IPS-NIHi11 (cell line): ENCODE measurements at places on chromosomes 12 and 14.

DNA sequence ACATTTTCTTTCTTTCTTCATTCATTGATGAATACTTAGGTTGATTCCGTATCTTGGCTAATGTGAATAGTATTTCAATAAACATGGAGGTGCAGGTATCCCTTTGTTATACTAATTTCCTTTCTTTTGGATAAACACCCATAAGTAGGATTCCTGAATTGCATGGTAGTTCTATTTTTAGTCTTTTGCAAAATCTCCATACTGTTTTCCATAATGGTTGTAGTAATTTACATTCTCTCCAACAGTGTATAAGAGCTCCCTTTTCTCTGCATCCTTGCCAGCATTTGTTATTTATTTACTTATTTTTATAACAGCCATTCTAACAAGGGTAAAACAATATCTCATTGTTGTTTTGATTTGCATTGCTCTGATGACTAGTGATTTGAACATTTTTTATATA is 36.6 kb downstream of the PIK3C2G start:
- no peak for DNase-seq

- DNase-seq = no peak
Observed at GRCh38 chr12:76680940-76681339, 83.0 kb upstream of the ZDHHC17 start.

DNA sequence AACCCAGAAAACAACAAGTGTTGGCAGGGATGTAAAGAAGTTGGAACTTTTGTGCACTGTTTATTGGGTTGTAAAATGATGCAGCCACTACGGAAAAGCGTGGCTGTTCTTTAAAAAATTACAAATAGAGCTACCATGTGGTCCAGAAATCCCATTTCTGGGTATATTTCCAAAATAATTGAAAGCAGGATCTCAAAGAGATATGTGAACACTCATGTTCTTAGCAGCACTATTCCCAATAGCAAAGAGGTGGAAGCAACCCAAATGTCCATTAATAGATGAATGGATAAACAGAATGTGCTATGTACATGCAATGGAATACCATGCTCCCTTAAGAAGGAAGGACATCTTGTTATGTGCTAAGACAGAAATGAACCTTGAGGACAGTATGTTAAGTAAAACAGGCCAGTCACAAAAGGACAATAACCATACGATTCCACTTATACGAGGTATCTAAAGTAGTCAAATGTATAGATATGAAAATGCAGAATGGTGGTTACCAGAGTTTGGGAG is 249.5 kb downstream of the PHLDA1 start:
- DNase-seq = no peak

DNA sequence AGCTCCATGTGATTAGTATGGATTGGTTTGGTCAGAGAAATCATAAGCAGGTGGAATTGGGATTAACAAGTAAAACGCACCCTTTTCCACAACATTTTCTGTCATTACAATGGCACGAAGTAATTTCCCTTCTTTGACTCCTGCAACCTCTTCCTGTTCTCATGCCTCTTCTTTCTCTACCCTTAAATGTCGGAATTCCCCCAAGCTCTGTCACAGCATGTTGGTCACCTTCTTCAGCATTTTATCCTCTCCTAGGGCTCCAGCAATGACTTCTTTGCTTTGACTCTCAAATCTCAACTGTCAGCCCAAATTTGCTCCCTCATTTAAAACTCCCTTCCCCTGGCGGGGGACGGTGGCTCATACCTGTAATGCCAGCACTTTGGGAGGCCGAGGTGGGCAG is 5.3 kb upstream of the GRIP1 start:
- no peak for DNase-seq

GRCh38 chr12:114704096-114704495 is 20.1 kb upstream of the TBX3 start:
- no peak for DNase-seq
